ENCODE measurements at places on chromosomes 6 and 20.

DNA sequence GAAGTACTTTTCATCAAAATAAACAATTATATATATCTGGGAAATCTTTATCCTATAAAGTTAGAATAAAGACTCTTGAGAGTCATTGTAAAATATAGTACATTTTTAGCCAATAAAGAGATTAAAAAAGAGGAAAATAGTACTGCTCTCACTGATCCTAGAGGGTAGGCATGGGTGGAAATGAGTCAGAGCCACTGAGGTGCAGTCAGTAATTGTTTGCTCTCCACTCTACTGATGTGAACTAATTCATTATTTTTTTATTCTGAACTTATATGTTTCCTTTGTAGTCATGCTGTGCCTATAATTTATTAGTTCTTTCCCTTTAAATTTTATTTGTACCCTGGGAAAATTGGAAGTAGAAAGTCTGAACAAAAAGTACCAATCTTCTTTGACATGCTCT lies 1359.4 kb upstream of the GJE1 start:
- no peak for DNase-seq

- DNase-seq: no peak
These were observed 129.1 kb downstream of the JARID2 start for GRCh38 chr6:15375018-15375417.

GRCh38 chr20:33812908-33813462 lies 1.8 kb downstream of the CHMP4B start:
- DNase-seq: no peak

DNA sequence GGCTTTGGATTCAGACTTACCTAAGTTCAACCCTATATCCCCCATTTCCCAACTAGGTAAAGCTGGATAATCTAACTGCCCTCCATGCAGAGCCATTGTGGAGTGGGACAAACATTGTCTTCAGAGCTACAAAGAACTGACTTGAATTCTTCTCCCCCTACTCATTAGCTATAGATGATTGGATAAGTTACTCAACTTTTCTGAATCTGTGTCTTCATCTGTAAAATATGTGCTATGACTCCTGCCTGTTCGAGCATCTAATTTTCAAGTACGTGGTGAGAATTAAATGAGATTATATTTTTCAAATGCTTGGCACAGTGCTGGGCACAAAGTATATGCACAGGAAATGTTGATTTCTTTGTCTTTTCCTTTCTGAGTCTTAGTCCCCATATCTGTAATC lies 240.3 kb upstream of the TCF21 start:
- no peak for DNase-seq

GRCh38 chr6:161273752-161274487 lies at the start of gene AGPAT4:
TSS of gene AGPAT4 (minus strand) at chr6:161274061. CDS start at chr6:161232213, 41,848 bp downstream.
- peak; percentile 85 for DNase-seq
